ENCODE measurements at places on chromosomes 6 and 20.

DNA sequence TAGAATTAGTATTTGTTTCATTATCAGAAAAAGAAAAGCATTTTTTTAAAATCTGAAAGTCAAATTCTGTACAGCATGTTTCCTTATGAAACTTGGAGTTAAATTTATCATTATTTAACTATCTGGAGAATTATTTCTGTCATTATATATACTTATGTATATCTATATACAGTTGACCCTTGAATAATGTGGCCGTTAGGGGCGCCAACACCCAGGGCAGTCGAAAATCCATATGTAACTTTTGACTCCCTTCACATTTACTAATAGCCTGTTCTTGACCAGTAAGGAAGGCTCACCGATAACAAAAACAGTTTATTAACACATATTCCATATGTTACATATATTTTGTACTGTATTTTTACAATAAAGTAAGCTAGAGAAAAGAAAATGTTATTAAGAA is 341.2 kb downstream of the ADGRB3 start:
- H3K27me3 ChIP-seq, result no peaks in the 10 kb centered on the region
- H3K27ac ChIP-seq, result no peak overlapping the region
- no peak overlapping the region for H3K4me3 ChIP-seq
- no peaks in the 10 kb centered on the region for H3K36me3 ChIP-seq
- H3K4me1 ChIP-seq, result no peaks in the 10 kb centered on the region
- DNase-seq, result no peak

GRCh38 chr6:30928677-30929076 is 3.3 kb downstream of the SFTA2 start:
- no peak overlapping the region for H3K27ac ChIP-seq
- H3K36me3 ChIP-seq, result peaks cover 19% of the 10 kb centered on the region

DNA sequence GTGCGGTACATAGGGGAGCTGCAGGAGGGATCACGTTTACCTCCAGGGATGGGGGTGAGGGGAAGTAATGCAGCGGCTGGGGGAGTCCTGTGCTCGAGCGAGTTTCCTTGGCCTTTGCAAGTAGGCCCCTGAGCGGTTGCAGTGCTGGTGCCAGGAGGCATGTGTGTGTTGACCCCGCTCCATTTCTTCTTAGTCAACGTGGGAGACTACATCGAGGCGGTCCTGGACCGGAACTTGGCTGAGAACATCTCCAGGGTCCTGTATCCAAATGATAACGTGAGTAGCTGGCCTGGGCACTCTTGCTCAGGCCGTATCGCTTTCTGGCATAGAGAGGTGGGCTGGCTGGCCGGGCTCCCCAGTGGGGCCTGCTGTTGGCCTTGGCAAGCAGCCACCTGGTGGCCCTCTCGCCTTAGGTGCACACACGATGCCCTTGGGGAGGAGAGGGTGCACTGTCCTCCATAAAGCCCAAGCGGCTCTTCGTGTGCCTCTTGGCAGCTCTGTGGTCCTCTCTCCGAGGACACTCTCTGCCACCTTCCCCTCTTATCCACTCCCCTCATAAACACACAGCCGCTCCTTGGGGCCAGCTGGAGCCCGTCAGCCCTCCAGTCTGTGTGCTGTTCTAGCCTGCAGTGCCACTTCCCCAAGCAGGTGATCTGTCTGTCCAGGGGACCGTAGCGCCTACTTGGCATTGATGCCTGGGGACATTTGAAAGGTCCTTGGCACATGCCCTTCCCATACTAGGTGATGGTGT is 29.3 kb downstream of the PYGB start:
- peaks cover 94% of the 10 kb centered on the region for H3K36me3 ChIP-seq
- H3K27me3 ChIP-seq, result no peaks in the 10 kb centered on the region
- no peak overlapping the region for H3K4me3 ChIP-seq
- DNase-seq, result peak; percentile 58
- no peak overlapping the region for H3K27ac ChIP-seq

- H3K36me3 ChIP-seq, result no peaks in the 10 kb centered on the region
- H3K27ac ChIP-seq, result no peak within 1 kb of the TSS
- H3K4me3 ChIP-seq, result peak within 1 kb of the TSS; percentile 56
- DNase-seq, result no peak
These were observed at the start of gene SGK1 for GRCh38 chr6:134317471-134318131. TSS of gene SGK1 (minus strand) at chr6:134318112. CDS start at chr6:134317460, 652 bp downstream.

DNA sequence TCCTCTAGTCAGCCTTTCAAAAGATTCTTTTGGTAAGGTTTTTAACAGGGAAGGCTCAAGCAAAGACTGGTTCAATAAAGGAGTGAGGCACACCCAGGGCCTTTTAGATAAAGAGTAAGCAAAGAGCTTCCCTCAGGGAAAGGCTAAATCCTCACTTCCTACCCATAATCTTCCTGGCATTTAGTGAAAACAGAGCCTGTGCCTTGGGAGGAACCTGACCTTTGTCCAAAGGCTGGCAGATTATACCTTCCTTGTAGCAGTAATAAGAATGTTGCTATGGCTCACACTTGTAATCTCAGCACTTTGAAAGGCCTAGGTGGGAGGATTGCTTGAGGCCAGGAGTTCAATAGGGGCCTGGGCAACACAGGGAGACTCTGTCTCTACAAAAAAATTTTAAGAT is 280.1 kb upstream of the PLCB4 start:
- H3K4me3 ChIP-seq, result no peak overlapping the region
- no peaks in the 10 kb centered on the region for H3K4me1 ChIP-seq
- no peak for DNase-seq
- no peaks in the 10 kb centered on the region for H3K27me3 ChIP-seq

DNA sequence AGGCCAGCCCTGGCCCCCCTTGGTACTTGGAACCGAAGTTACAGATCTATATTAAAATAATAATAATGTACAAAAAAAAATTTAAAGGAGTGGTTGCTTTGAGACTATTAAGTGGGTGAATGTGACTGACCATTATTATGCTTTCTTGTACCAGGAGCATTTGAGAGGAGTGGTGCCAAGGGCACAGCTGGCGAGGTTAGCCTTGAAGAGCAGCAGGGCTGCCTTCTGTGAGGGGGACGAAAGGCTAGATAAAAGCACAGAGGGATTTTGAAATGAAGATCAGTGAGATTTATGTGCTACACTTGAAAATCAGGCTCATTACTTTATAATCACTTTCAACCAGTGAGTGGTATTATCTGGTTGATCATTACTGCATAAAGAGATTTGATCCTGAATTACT is 48.6 kb downstream of the FIG4 start:
- no peaks in the 10 kb centered on the region for H3K27me3 ChIP-seq
- H3K4me3 ChIP-seq, result no peak overlapping the region
- no peaks in the 10 kb centered on the region for H3K4me1 ChIP-seq
- H3K27ac ChIP-seq, result no peak overlapping the region
- DNase-seq, result no peak

Measured in ascending aorta (tissue), 2 donors.